ENCODE measurements at places on chromosomes 5 and 9. TPM values are rescaled to one million over a fixed set of nuclear protein-coding genes. Genes with fewer than 3 reads are reported as not detected.

Gene AGXT2
- not detected for total RNA-seq

Gene CKMT2
- 11.7 TPM for total RNA-seq

Gene OXCT1
- total RNA-seq, result 11.2 TPM

Gene MRPL22
- total RNA-seq, result 21.8 TPM

DNA sequence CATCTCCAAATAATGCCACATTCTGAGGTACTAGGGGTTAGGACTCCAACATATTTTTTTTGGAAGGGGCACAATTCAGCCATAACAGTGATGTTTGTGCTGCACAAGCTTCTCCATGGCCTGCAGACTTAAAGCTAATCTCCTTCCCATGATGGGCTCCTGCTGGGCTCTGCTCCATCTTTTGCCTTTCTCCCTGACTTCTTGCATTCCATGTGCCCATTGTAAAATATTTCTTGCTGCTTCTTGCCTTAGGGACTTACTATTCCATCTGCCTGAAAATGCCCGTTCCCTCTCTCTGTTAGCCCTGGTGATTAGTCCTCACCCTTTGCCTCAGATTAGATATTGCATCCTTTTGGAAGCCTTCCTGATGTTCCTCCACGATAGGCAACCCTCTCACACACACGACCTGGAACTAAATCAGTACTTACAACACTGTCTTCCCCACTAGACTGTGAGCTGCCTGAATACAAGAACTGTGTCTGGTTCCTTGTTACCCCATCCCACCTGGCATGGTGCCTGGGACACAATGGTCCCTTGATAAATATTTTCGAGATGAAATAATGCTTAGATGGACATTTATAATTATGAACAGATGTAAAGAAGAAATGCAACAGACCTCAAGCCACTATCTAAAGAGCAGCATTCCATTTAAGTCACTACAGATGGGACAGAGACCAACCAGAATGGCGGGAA is 33.5 kb downstream of the OR1J1 start:
- no peak overlapping the region for H3K27ac ChIP-seq
- H3K4me1 ChIP-seq, result no peaks in the 10 kb centered on the region
- DNase-seq, result no peak

GRCh38 chr9:36164989-36165388 is 4.2 kb upstream of the CCIN start:
- H3K4me1 ChIP-seq, result no peaks in the 10 kb centered on the region
- no peaks in the 10 kb centered on the region for H3K36me3 ChIP-seq
- peak overlapping the region; percentile 96 for H3K27ac ChIP-seq
- no peaks in the 10 kb centered on the region for H3K27me3 ChIP-seq
- DNase-seq, result no peak
- H3K4me3 ChIP-seq, result no peak overlapping the region

DNA sequence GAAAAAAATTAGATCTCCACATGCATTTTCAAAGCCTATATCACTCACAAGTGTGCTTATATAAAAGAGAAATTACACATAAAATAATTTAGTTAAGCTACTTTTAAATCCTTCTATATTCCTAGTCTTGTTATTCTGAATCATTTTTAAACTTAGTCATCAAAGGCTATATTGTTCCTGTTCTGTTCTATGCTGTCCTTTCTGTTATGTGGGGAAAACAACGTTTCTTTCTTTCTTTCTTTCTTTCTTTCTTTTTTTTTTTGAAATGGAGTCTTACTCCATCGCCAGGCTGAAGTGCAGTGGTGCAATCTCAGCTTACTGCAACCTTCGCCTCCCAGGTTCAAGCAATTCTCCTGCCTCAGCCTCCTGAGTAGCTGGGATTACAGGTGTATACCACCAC is 389.2 kb upstream of the FTMT start:
- no peaks in the 10 kb centered on the region for H3K27me3 ChIP-seq
- H3K27ac ChIP-seq, result no peak overlapping the region
- no peak for DNase-seq
- H3K4me1 ChIP-seq, result no peaks in the 10 kb centered on the region
- H3K4me3 ChIP-seq, result no peak overlapping the region
